Nephron progenitor cell (in vitro differentiated cells): ENCODE measurements at places on chromosomes 5 and 9.

- H3K36me3 ChIP-seq: peaks cover 8% of the 10 kb centered on the region
- no peak overlapping the region for H3K4me3 ChIP-seq
- H3K4me1 ChIP-seq: no peaks in the 10 kb centered on the region
Measured at GRCh38 chr9:127066851-127067136, 55.6 kb downstream of the ANGPTL2 start.

GRCh38 chr9:123478967-123479602 lies 123.1 kb downstream of the CRB2 start:
- H3K4me3 ChIP-seq: no peak overlapping the region
- H3K27ac ChIP-seq: no peak overlapping the region
- H3K4me1 ChIP-seq: peaks cover 19% of the 10 kb centered on the region
- H3K36me3 ChIP-seq: no peaks in the 10 kb centered on the region
- H3K27me3 ChIP-seq: peaks cover 4% of the 10 kb centered on the region

GRCh38 chr9:115740986-115741385 lies 412.6 kb upstream of the PAPPA start:
- no peaks in the 10 kb centered on the region for H3K36me3 ChIP-seq
- no peak overlapping the region for H3K4me3 ChIP-seq
- DNase-seq: no peak
- H3K4me1 ChIP-seq: peaks cover 18% of the 10 kb centered on the region
- H3K27me3 ChIP-seq: peaks cover 5% of the 10 kb centered on the region

DNA sequence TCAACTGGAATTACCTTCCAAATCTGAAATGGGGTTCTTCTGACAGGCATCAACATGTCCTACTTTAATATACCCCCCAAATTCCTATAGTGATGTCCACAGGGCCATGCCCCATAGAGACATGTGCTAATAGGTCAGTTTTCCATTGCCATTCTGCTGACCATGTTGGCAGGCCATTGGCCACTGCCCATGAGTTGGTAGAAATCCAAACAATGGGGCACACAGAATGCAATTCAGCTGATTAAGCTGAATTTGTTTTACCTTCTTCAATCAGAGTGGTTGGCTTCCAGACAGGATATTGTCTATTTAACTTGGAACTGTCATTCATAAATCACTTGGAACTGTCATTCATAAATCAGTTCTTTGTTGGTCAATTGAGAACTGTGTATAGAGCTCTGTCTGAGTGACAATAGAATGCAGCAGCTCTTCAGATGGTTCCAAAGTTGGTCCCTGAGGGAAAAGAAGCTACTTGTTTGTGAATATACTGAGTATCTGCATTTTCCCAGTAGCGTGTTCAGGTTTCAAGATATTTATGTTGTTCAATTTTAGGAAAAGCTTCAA lies 336.9 kb downstream of the DRD1 start:
- no peak overlapping the region for H3K27ac ChIP-seq
- H3K36me3 ChIP-seq: no peaks in the 10 kb centered on the region
- peaks cover 5% of the 10 kb centered on the region for H3K4me1 ChIP-seq
- peaks cover 31% of the 10 kb centered on the region for H3K27me3 ChIP-seq

DNA sequence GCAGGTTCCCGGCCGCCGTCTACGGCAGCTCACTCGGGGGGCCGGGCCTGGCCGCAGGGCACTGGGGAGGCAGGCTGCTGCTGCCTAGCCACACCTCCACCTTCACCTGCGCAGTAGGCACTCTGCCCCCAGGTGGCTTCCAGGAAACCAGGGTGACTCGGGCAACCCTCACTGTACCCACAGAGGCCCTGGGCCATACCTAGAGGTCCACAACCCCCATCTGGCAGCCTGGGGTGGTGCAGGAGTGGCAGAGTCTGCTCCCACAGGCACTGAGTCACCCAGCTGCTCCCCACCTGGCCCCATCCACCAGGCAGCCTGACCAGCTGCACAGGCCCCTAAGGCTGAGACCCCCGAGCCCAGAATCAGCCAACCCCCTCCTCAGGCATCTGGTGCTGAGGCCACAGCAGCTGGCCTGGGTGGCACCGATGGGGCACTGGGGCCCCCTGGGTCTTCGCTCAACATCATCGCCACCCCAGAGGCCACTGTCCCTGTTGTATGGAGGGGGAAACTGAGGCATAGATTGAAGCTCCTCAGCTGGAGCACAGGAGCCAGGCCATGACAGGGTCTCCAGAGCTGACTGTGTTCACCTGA lies 70.2 kb downstream of the KCNT1 start:
- no peak for DNase-seq
- no peaks in the 10 kb centered on the region for H3K36me3 ChIP-seq
- H3K4me3 ChIP-seq: no peak overlapping the region
- peaks cover 13% of the 10 kb centered on the region for H3K4me1 ChIP-seq

GRCh38 chr5:134575316-134575715 lies 49.8 kb downstream of the JADE2 start:
- H3K27ac ChIP-seq: no peak overlapping the region
- no peak overlapping the region for H3K4me3 ChIP-seq
- peaks cover 42% of the 10 kb centered on the region for H3K4me1 ChIP-seq
- H3K36me3 ChIP-seq: no peaks in the 10 kb centered on the region
- DNase-seq: no peak
